ENCODE measurements at places on chromosomes 1 and 21. TPM values are rescaled to one million over a fixed set of nuclear protein-coding genes. Genes with fewer than 3 reads are reported as not detected.

AIRE gene
- total RNA-seq, result not detected

DNA sequence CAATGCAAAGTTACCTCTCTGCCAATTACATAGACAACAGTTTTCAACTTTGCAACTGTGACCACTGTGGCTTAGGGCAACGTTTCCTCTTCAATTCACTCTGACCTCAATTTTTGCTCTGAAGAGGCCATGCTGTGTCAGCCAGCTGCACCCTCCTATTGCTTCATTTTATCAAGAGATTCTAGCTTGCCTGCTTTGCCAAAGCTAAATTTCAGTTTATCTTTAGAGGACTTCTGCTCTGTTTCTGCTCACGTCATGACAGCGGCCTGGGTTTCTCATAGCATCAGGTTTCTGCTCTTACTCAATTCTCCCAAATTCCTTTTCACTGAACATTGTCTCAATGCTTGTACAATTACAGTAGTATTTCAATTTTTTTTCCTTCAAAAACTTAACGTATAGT lies 154.6 kb downstream of the PLA2G4A start:
- DNase-seq, result peak; percentile 46

- DNase-seq, result no peak
Observed at GRCh38 chr1:229033480-229033879, 237.4 kb upstream of the RAB4A start.

SPATA17 gene
- 3.2 TPM for total RNA-seq

DISP1 gene
- total RNA-seq, result 7.1 TPM

CHI3L1 gene
- 8.8 TPM for total RNA-seq

GRCh38 chr1:244598611-244599010 lies 54.3 kb upstream of the DESI2 start:
- DNase-seq, result no peak

DNA sequence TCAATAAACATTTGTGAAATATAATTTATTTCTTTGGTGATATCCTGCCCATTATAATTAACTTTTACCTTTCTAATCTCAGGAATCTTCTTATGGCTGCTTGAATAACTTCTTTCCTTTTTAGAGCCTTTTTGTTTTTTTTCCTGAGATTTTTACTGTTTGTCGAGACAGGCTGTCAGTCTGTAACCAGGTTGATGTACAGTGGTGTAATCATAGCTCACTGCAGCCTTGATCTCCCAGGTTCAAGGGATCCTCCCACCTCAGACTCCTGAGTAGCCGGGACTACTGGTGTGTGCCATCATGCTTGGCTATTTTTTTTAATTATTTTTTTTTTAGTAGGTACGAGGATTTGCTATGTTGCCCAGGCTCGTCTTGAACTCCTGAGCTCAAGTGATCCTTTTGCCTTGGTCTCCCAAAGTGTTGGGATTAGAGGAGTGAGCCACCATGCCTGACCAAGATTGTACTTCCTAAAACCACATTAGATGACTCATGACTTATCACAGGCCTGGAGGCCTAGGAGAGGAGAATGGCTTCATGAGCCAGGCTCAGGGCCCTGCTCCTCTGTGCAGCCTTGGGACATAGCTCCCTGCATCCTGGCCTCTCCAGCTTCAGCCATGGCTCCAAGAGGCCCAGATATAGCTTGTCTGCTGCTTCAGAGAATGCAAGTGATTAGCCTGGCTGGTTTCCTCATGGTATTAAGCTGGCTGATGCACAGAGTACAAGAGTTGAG lies 48.6 kb downstream of the CTH start:
- DNase-seq, result no peak

DNA sequence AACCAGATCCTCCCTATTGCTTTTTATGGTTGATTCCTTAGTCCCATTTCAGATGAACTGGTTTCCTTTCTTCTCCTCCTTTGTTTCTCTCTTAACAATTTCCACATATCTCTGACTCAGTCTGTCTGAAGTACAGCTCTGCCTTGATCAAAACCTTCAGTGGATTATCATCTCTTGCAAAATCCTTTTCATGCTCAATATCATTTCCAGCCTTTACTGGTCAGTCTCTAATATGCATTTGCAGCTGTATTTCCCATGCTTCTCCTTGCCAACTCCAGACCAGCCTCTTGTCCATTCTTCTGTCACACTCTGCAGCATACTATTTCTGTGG lies 72.2 kb downstream of the SNX7 start:
- DNase-seq, result no peak

DNA sequence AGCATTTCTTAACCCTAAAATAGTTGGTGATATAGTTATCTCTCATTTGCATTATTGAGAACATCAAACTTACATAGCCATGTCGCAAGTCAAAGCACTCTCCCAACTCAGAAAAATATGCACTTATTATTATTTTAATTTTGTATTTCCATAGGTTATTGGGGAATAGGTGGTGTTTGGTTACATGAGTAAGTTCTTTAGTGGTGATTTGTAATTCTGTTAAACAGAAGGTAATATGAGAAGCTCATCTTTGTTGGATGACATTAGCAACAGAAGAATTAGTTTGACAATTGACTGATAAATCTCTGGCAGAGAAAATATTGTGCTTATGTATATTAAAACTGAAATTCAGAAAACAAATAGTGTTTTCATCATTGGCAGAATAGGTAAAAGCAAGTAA lies 154.8 kb downstream of the NFIA start:
- DNase-seq, result no peak

DNA sequence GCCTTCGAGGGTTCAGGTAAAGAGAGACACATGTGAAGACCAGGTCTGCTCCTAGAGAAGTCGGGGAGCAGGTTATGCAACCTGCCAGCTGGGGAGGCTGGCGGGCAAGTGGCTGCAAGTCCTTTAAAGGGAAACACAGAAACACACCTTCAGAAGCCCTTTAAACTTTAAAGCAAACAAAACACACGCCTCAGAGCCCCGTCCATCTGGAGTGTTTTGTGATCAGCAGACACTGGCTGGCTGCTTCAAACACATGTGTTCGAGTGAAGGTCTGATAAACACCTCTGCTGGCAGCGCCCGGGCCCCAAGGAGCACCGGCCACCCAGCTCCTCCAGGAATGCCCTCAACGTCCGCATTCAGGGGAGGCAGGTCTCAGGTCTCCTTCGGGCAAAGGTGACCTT lies 15.2 kb downstream of the RIPK4 start:
- DNase-seq, result peak; percentile 86

ACOT11 gene
- 53.7 TPM for total RNA-seq

PRDM16 gene
- 15.9 TPM for total RNA-seq

DNA sequence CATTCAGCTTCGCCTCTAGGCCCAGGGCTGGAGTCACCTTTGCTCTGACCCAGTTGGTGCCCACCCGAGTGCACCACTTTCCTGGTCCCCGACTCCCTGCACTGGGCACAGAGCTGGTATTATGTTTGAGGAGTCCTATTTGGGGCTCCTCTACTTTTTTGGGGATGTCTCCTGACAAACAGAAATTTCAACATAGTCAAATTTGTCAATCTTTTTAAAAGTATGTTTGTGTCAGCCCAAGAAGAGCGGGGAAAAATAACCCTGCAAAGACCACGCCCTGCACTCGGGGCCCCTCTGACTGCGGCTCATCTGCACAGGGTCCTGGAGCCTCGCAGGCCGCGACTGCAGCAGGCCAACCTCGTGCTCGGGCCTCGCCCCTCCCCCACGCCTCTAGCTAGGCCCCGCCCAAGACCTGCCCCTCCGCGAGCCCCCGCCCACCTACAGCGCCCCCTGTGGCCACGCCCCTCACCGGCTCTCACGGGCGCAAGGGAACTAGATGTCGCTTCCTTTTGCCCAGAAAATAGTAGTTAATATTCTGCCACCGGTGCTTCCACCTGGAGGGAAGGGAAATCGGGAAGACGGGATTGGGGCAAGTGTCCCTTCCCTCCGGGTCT lies 11.4 kb downstream of the FAM229A start:
- DNase-seq, result peak; percentile 81

DNA sequence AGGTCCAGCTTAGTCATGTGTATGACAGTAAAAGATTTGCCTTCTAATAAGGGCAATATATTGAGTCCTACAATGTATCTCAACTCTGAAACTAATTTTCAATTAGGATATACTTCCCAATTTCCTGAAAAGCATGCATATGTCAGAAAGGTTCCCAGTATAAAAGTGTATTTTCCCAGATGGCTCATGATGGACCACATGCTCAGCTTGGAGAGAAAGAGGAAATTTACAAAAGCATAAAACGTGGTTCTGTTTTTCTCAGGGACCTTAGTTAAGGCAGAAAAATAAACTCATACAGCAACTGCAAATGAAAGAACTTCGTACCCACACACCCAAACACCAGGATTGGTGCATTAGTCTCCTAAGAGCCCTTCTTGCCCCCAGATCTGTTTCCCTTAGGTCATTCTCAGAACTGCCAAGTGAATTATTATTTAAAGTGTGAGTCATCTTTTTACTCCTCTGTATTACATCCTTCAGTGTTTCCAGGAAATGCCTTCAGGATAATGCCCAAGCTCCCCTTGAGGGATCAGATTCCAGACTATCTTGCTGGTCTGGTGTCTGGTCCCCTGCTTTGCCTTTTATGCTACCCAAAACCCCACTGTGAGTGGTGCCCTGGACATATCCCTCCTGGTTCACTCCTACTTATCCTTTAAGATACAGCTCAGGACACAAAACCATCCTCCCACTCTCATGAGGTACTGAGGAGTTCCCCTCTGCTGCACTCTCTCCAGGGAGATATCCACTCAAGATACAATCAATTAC lies 57.4 kb downstream of the SSX2IP start:
- no peak for DNase-seq

- DNase-seq, result no peak
Observed at GRCh38 chr21:45463871-45464270, 58.9 kb downstream of the COL18A1 start.

- DNase-seq, result no peak
Observed at GRCh38 chr1:37394574-37395464, 79.6 kb upstream of the ZC3H12A start.

MTARC1 gene
- total RNA-seq, result 29.0 TPM

- no peak for DNase-seq
Observed at GRCh38 chr1:92367496-92367895, 68.6 kb downstream of the RPAP2 start.

GRCh38 chr21:41768437-41769042 lies 1.7 kb upstream of the RIPK4 start:
- DNase-seq, result no peak

THEM5 gene
- total RNA-seq, result not detected

PROX1 gene
- 3.0 TPM for total RNA-seq

DNA sequence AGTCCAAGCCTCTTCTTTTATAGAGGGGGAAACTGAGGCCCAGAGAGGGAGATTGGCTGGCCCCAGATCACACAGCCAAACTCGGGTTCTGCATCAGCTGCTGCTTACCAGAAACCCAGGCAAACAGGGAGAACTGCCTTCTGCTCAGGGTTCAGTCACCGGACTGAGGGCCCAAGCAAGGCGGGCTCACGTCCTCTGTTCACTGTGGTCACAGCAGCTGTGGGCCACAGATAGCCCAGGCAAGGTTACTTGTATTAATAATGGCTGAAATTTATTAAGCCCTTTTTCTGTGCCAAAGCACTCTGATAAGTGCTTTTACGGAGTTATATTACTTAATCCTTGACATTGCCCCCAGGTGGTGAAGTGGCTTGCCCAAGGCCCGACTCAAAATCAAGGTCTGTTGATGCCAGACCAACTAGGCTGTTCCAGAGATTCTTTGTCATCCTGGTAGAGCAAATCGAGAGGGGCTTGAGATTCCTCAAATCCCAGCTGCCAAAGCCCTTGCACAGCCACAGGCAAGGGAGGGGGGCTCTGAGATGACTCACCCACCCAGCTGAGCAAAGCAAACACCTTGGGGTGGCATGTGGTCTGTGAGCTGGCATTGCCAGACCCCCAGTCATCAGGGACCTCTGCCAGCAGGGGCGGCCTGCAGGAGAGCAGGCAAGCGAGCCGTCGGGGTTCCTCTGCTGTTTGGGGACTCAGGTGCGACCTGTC lies 36.5 kb downstream of the EPHB2 start:
- DNase-seq, result no peak

LRRN2 gene
- total RNA-seq, result 2.1 TPM

Data from ureter (tissue), 1 donor.